ENCODE measurements at places on chromosomes 6 and 20. TPM values are rescaled to one million over a fixed set of nuclear protein-coding genes. Genes with fewer than 3 reads are reported as not detected.

SLC52A3 gene
- 6.4 TPM for total RNA-seq

CPNE5 gene
- 0.44 TPM for total RNA-seq

TMEM170B gene
- total RNA-seq: 1.3 TPM

POM121L2 gene
- not detected for total RNA-seq

VNN1 gene
- total RNA-seq: not detected

HLA-DOA gene
- total RNA-seq: 0.08 TPM

SMLR1 gene
- 0.08 TPM for total RNA-seq

SPINT4 gene
- total RNA-seq: not detected

All from Panc1 (cell line).